RPMI7951 (cell line): ENCODE measurements at places on chromosomes 6 and 20. TPM values are rescaled to one million over a fixed set of nuclear protein-coding genes. Genes with fewer than 3 reads are reported as not detected.

DNA sequence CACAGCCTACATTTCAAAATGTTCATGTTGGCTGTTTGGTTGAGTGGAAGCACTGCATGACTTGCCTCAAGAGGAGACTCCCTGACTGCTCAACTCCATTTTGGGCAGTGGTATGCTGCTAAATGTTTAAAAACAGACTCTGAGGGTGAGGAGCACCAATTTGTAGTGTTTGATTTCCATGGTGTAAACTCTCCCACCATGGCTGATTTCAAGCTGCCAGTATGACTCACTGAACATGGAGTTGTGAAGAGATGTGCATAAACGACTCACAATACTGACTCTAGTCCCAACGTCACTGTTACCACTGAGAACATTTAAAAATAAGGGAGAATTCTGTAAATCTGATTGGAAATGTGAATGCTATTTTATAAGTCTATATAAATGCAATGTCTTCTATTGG lies 70.4 kb downstream of the BACH2 start:
- peak; percentile 45 for DNase-seq

- DNase-seq, result no peak
Observed at GRCh38 chr20:41166201-41167117, 29.1 kb downstream of the PLCG1 start.

DNA sequence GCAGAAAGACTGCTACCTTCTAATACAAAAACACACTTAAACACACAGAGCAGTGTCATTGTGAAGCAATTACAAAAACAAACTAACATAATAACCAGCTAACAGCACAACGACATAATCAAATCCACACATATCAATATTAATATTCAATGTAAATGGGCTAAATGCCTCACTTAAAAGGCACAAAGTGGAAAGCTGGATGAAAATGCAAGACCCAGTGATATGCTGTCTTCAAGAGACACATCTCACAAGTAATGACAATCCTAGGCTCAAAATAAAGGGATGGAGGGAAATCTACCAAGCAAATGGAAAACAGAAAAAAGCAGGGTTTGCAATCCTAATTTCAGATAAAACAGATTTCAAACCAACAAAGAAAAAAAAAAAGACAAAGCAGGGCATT lies 67.8 kb upstream of the HTR1E start:
- no peak for DNase-seq

- DNase-seq, result no peak
Observed at GRCh38 chr6:79441192-79441591, 96.0 kb downstream of the LCA5 start.

GRCh38 chr20:24745617-24746350 lies 203.3 kb upstream of the CST7 start:
- no peak for DNase-seq

GRCh38 chr6:53048431-53049195 lies 16.6 kb upstream of the FBXO9 start:
- peak; percentile 89 for DNase-seq

GRCh38 chr6:25174678-25175077 lies 104.5 kb upstream of the CARMIL1 start:
- DNase-seq, result no peak

DNA sequence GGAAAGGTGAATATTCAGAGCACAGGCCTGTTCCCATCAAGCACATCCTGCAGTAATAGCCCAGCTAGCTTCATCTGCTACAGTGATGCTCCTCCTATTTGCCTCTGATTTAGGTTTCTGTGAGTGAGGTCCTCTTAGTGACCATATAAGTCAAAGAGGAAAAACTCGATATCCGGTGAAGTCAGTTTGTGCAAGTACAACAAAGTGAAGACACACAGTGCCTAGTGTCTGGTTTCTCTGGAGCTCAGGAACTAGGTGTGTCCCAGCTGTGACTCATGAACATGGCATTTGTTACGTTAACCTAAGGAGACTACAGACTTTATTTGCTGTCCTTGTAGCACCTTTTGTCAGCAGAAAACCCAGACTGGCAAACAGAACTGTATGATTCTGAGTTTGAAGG lies 33.9 kb downstream of the EDN1 start:
- DNase-seq, result peak; percentile 87

- DNase-seq, result no peak
Observed at GRCh38 chr6:30601815-30602641, 15.0 kb downstream of the PPP1R10 start.

GRCh38 chr6:168291450-168291849 lies 28.1 kb downstream of the DACT2 start:
- no peak for DNase-seq

- DNase-seq, result no peak
Observed at GRCh38 chr20:58107533-58107932, 120.9 kb downstream of the ANKRD60 start.

The NOP56 gene
- total RNA-seq, result 224 and 268 TPM in 2 replicates

The WFDC12 gene
- not detected in 2 replicates for total RNA-seq

The GNMT gene
- 0.12 TPM in 1 of 2 replicates, not detected in the other for total RNA-seq

The RIPOR2 gene
- 0.68 and 0.72 TPM in 2 replicates for total RNA-seq

The MLN gene
- total RNA-seq, result not detected in 2 replicates

The EPPIN gene
- not detected in 2 replicates for total RNA-seq

The LKAAEAR1 gene
- 0.39 and 0.48 TPM in 2 replicates for total RNA-seq
